ENCODE measurements at places on chromosomes 1 and 21.

- no peak for DNase-seq
Measured at GRCh38 chr1:20823845-20824244, 36.7 kb upstream of the HP1BP3 start.

GRCh38 chr1:53653200-53653575, 85.8 kb downstream of the GLIS1 start:
- DNase-seq, result no peak

- DNase-seq, result no peak
Measured at GRCh38 chr1:208431721-208432120, 187.5 kb upstream of the PLXNA2 start.

- DNase-seq, result peak; percentile 11
Measured at GRCh38 chr1:64745181-64745985, 508 bp downstream of the RAVER2 start.

DNA sequence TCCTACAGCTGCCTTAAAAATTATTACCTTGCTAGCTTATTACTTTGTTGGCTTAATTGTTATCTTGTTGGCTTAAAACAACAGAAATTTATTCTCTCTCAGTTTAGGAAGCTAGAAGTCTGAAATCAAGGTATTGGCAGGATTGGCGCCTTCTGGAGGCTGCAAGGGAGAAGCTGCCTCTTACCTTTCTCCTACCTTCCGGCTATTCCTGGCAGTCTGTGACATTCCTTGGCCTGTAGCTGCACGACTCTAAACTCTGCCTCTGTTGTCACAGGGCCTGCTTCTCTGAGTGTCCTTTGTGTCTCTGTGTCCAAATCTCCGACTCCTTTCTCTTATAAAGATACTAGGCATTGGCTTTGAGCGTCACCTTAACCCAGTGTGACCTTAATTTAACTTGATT, 579.9 kb upstream of the B3GALT2 start:
- DNase-seq, result no peak

DNA sequence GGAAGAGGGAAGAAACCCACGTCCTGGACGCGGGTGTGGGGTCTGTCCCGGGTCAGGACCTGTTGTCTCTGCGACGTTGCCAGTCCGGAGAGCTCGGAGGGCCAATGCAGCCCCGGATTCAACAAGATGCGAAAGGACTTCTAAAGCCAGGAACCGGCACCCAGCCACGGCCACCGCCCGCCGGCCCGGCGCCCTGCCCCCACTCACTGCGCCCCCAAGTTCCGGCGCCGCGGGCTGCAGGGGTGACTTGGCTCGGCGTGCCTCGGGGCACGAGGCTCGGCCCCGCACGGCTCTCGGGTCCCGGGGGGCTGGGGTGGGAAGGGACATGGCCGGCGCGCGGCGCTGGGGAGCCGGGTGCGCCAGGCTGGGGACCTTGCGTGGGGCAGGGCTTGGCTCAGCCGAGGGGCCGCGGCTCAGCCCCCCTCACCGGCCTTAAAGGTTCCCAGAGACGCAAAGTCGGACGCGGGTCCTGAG, 51.8 kb upstream of the H6PD start:
- DNase-seq, result no peak

- DNase-seq, result no peak
Measured at GRCh38 chr1:24724345-24725208, 20.7 kb upstream of the CLIC4 start.

- no peak for DNase-seq
Measured at GRCh38 chr1:17970757-17971156, 136.8 kb upstream of the IGSF21 start.

GRCh38 chr1:169180174-169180573, 73.7 kb downstream of the ATP1B1 start:
- DNase-seq, result no peak

DNA sequence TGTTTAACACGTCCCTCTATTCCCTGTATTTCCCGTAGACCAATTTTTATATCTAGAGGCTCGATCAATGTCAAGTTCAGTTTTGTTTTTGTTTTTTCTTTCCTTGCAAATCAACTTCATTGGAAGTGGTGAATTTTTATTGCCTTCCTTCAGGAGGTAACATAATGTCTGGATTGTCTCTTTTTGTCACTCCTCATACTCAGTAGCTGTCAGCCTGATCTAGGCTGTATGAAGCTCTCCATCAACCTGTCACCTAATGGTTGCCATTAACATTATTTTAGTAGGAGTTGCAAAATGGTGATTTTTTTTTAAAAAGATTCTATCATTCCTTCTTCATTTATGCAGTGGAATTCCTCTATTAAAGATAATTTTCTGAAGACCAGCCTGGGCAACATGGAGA, 49.7 kb upstream of the KIF26B start:
- DNase-seq, result no peak

GRCh38 chr1:43256675-43257570, 12.9 kb upstream of the TMEM125 start:
- DNase-seq, result no peak

DNA sequence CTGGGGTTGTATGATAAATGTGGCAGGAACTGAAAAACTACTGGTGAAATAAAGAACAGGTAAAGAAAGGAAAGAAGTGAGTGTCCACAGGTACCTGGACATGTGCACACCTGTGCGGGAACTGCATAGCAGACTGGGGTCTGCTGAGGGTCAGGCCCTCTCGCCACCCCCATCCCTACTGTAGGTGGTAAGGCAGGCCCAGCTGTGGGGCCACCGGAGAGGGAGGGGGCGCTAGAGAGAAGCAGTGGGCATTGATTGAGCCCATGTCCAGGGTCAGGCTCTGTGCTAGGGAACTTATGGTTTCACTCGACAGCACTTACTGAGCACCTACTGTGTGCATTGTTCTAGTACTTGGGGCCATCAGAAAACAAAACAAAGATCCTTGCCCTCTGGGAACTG, 400.5 kb downstream of the MATN1 start:
- no peak for DNase-seq

GRCh38 chr1:40653851-40654537, 11.5 kb downstream of the RIMS3 start:
- DNase-seq, result no peak

- DNase-seq, result no peak
Measured at GRCh38 chr1:174534789-174535188, 87.0 kb downstream of the GPR52 start.

DNA sequence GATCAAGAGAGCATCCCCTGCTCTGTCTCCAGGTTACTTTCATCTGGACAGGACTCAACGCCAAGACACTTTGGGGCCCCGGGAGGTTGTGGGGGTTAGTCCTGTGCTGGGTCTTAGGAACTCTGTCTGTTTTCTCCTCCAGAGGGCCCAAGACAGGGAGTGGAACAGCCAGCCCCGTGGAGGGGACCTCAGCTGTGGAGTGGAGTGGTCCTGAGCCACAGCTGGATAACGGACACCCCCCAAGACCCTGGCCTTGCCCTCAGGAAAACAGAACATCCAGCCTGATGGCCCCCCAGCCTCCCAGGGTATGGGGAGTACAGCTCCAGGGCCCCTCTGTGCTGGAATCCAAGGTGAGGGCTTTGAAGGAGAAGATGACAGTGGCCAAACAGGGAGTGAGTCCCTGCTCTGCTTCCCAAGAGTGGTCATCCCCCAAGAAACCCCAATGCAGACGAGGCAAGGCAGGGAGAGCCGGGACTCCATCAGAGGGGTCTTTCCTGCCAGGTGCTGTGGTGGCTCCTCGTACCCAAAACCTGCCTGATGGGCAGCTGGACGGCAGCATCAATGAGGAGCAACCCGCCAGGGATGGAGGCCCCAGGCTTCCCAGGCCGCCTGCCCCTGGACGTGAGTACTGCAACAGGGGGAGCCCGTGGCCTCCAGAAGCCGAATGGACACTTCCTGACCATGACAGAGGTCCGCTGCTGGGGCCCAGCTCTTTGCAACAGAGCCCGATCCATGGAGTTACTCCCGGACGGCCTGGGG, 3.5 kb downstream of the KIAA1614 start:
- no peak for DNase-seq

GRCh38 chr1:223496883-223497282, 103.7 kb downstream of the CCDC185 start:
- DNase-seq, result no peak

GRCh38 chr1:12336413-12336812, 106.6 kb downstream of the VPS13D start:
- no peak for DNase-seq

GRCh38 chr1:205354259-205355074, 2.3 kb downstream of the KLHDC8A start:
- peak; percentile 55 for DNase-seq

GRCh38 chr1:116986421-116987255, 14.9 kb upstream of the CD101 start:
- DNase-seq, result peak; percentile 55

DNA sequence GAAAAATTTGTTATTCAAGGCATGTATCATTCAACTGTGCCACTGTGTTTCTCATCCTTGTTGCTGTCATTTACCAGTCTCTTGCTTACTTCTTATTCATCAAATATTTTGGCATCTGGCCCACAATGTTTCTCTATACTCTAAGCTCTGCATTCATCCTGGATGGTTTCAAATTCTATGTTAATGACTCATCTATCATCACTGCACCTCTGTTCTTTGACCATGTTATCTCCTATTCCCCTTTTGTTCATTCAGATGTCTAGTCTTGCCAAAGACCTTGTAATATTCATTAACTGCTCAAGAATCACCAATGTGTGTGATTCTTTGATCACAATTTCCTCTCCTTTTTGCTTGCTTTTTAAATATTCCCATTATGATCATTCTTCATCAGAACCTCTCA, 54.6 kb upstream of the PRKACB start:
- no peak for DNase-seq

- peak; percentile 64 for DNase-seq
Measured at GRCh38 chr1:9593492-9594465, 5.1 kb downstream of the TMEM201 start.

DNA sequence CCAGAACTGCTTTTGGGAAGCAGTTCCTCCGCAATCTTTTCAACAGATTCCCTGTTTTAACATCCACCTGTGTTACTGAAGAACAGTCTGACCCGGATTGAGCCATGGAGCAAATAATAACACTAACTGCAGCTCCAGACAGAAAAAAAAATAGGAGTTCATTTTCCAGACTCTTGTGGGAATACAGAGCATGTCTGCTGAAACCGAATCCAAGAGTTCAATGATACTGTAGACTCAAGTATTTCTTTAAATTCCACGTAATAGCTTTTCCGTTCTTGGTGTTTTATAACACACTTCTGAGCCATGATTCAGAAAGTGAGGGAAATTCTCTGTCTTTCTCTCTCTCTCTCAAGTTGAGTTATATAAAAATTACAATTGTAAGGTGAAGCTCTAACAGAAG, 60.6 kb downstream of the DDAH1 start:
- no peak for DNase-seq

DNA sequence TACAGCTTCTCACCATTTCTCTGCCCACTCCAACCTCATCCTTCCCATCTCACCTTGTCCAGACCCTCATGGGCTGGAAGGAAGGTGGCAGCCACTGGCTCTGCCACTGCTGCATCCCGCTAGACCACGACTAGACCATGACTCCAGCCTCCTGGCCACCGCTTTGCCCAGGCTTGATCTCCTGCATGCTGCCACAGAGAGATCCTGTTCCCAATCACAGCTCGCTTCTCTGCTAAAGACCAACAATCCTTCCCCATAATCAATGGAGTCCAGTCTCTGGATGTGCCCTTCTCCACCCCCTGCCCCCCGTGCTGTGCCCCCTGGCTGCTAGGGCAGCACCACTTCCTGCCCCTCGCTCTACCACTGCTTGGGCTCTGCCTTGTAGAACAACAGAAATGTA, 64.9 kb upstream of the DMRTB1 start:
- DNase-seq, result no peak

DNA sequence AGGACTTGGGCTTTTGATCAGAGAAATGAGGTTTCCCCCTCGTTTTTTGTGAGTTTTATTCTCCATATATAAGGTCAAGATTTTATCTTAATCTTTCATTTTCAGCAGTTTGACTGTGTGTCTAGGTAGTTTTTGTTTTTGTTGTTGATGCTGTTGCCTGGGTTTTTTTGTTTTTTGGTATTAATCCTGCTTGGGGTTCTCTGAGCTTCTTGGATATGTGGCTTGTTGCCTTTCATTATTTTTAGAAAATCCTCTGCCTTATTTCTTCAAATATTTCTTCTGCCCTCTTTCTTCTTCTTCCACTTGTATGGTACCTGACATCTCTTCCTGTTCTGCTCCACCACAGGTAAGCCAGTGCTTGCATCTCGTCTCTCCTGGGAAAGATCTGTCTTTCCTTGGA, 25.0 kb downstream of the EFCAB7 start:
- no peak for DNase-seq

DNA sequence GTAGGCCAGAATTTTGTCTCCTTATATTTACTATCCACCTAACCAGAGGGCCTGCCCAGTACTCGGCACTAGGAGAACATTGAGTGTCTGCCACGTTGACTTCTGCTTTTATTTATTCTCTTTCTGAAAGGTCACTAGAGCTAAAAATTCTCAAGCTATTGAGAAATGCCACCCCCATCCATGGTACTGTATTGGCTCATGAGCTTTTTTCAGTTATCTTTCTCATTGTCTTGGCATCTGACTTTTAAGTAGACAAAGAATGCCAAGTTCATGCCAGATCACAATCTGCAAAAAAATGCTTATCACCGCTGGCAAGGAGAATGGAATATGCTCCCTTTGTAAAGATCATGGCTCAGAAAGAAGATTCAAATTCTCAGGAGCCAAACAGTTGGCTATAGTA, 49.8 kb upstream of the MROH9 start:
- no peak for DNase-seq

- no peak for DNase-seq
Measured at GRCh38 chr1:113036639-113037321, 36.2 kb upstream of the LRIG2 start.

DNA sequence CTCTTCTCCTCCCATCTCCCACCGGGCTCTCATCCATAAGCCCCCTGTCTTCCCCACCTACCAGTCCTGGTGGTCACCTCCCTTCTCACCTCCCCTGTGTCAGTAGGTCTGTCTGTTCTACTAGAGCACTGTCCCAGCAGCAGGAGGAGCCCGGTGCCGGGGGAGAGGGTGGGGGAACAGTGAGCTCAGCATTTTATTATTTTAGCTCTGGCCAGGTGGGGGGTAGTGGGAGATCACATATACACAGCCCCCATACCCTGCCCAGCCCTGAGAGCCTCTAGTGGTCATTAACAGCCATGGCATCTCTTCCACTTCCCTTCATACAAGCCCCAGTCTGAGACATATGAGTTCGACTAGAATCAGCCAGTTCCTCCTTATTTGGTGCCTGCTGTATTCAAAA, at the start of gene TMOD4:
TMOD4 (minus strand) TSS at position 119 of the 400 bp plus-strand sequence. CDS start 1,106 bp downstream, outside the sequence.
- DNase-seq, result no peak

- DNase-seq, result no peak
Measured at GRCh38 chr1:174053826-174054225, 31.7 kb upstream of the RC3H1 start.

GRCh38 chr1:228548788-228549187, 61.6 kb downstream of the RNF187 start:
- no peak for DNase-seq

DNA sequence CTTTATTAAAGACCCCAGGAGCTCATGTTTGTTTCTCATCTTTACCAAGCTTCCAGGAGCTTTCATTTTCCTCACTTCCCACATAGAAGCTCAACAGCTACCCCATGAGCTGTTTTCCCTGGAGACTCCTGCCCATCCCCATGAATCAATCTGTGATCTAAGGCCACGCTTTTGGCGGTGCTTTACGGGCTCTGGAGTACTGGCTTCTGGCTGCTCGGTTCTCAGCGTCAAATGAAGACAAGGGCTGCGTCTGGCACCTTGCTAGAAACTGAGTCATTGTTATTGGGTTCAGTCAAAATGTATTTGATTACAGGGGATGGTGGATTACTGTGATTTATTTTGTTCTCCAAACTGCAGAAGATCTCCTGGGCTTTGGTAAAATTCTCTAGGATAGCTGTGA, 39.9 kb downstream of the ACP6 start:
- no peak for DNase-seq

- DNase-seq, result peak; percentile 83
Measured at GRCh38 chr1:175154629-175155472, 37.7 kb downstream of the KIAA0040 start.

Data from activated CD4-positive, alpha-beta T cell treated with anti-CD3 and anti-CD28 coated beads, Interleukin-2, amount 50 U/mL, for 48 hours (primary cell).